ENCODE measurements at places on chromosomes 5 and 9. TPM values are rescaled to one million over a fixed set of nuclear protein-coding genes. Genes with fewer than 3 reads are reported as not detected.

The ZNF367 gene
- 23.8 TPM for total RNA-seq

The TRIM36 gene
- total RNA-seq: 13.3 TPM

The PCDHGA8 gene
- 0.06 TPM for total RNA-seq

The CCDC183 gene
- not detected for total RNA-seq

The COMMD10 gene
- 49.3 TPM for total RNA-seq

The NOXA1 gene
- total RNA-seq: not detected

The ANKRD18B gene
- 4.2 TPM for total RNA-seq

The FRMPD1 gene
- total RNA-seq: 0.06 TPM

The GDA gene
- total RNA-seq: 3.7 TPM

The ARRDC1 gene
- 11.6 TPM for total RNA-seq

The PCDHB6 gene
- 2.9 TPM for total RNA-seq

The LECT2 gene
- not detected for total RNA-seq

The CNTNAP3B gene
- 11.8 TPM for total RNA-seq

The IL13 gene
- total RNA-seq: not detected

The ACTBL2 gene
- total RNA-seq: 8.7 TPM

The FAM78A gene
- 0.71 TPM for total RNA-seq

The DIPK1B gene
- total RNA-seq: 6.6 TPM

The PCDHB4 gene
- total RNA-seq: 0.51 TPM

The INSL4 gene
- not detected for total RNA-seq

The HINT2 gene
- total RNA-seq: 72.7 TPM

The DRD1 gene
- total RNA-seq: 0.06 TPM

The LHX3 gene
- not detected for total RNA-seq

The OCLN gene
- 39.0 TPM for total RNA-seq

The TTC33 gene
- total RNA-seq: 14.7 TPM

The CCNG1 gene
- total RNA-seq: 147 TPM

The ADCY2 gene
- total RNA-seq: 0.48 TPM

The NUDT12 gene
- 8.7 TPM for total RNA-seq

The FGD3 gene
- 0.06 TPM for total RNA-seq

The FBP2 gene
- not detected for total RNA-seq

The TAF1L gene
- 0.03 TPM for total RNA-seq

The PCDHA9 gene
- 0.51 TPM for total RNA-seq

The VCAN gene
- 30.7 TPM for total RNA-seq

The IFNB1 gene
- total RNA-seq: not detected

The GPR150 gene
- total RNA-seq: 0.29 TPM

The DNM1 gene
- 12.3 TPM for total RNA-seq

The CREBRF gene
- total RNA-seq: 3.4 TPM

The FOXD4L3 gene
- not detected for total RNA-seq

The TAF11L10 gene
- total RNA-seq: not detected

The NUTM2G gene
- under 0.01 TPM for total RNA-seq

The RNF44 gene
- 9.5 TPM for total RNA-seq

The SPATA31E1 gene
- total RNA-seq: not detected

The PTCD2 gene
- total RNA-seq: 20.3 TPM

The GFI1B gene
- total RNA-seq: not detected

The SLC6A7 gene
- 0.06 TPM for total RNA-seq

The GLRA1 gene
- not detected for total RNA-seq

The RFX3 gene
- total RNA-seq: 0.74 TPM

The GADD45G gene
- total RNA-seq: 9.3 TPM

The PTGR1 gene
- 166 TPM for total RNA-seq

The CKMT2 gene
- total RNA-seq: not detected

The CDKN2B gene
- not detected for total RNA-seq

The CARTPT gene
- not detected for total RNA-seq

The PRDM9 gene
- not detected for total RNA-seq

The DAB2IP gene
- total RNA-seq: 15.9 TPM

The EPB41L4B gene
- 12.9 TPM for total RNA-seq
